ENCODE measurements at places on chromosomes 5 and 9.

GRCh38 chr9:72338631-72339030 lies 26.4 kb downstream of the ZFAND5 start:
- DNase-seq, result no peak

DNA sequence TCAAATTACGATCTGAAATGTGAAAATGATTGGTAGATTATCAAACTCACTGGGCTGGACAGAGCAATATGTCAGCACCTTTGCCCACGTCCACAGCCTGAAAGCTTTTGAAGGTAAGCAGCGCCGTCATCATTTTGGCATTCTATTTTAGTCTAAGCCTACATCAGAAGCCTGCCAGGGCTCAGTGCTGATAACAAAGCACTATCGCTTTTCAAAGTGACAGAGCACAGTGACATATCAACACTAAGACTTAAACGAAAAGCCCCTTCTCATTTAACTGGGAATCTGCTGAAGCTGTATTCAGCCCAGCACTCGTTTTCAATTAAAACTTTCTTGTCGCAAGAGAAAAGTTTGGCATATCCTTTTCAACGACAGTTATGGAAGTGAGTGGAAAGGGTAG lies 1076.3 kb downstream of the PTPRD start:
- no peak for DNase-seq

- no peak for DNase-seq
These were observed 36.7 kb downstream of the DMGDH start for GRCh38 chr5:79032782-79033181.

DNA sequence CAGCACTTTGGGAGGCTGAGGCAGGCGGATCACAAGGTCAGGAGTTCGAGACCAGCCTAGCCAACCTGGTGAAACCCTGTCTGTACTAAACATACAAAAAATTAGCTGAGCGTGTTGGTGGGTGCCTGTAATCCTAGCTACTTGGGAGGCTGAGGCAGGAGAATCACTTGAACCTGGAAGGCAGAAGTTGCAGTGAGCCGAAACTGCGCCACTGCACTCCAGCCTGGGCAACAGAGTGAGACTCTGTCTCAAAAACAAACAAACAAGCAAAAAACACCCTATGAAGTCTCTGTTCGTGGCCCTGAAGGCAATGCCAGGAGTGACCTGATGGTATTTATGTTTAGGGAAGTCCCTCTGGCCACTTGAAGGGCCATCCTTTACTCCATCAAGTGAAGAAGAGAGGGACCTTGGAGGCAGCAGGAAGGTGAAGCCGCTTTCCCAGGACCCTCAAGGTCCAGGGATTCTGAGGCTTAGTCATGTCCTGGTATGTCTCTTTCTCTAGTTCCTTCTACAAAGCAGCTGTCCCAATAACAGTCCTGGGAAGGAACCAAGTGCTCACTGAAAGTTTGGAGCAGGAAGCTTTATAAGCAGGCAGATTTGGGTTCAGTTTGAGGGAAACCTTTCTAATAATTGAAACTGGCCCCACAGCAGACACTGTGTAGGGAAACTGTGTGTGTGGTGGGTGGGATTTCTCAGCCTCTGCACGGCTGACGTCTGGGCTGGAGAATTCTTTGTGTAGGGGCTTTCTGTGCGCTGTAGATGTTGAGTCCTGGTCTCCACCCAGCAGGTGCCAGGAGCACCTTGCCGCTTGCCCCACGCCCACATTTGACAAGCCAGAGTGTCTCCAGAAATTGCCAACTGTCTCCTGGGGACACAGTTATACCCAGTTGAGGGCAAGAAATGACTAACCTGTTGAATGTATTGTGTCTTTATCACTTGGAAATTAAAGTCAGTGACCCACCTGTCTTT lies 12.5 kb downstream of the PHF2 start:
- no peak for DNase-seq

DNA sequence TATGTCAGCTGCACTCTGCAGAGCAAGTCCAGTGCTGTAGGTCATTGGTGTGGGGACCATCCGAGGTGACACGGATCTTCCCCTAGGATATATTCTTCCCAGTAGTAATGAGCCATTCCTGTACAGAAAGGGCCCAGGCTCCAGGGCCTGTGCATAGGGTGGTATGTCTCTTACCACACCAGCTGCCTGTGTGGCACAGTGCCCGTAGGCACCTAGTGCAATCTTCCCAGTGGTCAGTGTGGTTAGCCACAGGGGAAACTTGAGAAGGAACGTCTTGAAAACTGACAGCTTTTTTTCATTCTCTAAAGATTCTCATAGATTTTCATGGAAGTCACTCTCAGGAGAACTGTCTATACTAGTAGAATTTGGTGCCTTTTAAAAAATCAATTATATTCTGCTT lies 39.8 kb downstream of the CYSTM1 start:
- DNase-seq, result no peak

- DNase-seq, result no peak
These were observed 188.2 kb upstream of the SLC27A6 start for GRCh38 chr5:128777052-128777451.

GRCh38 chr9:107710546-107710945 lies 221.0 kb upstream of the KLF4 start:
- DNase-seq, result no peak

GRCh38 chr5:102843997-102844396 lies 88.9 kb downstream of the PAM start:
- DNase-seq, result no peak

DNA sequence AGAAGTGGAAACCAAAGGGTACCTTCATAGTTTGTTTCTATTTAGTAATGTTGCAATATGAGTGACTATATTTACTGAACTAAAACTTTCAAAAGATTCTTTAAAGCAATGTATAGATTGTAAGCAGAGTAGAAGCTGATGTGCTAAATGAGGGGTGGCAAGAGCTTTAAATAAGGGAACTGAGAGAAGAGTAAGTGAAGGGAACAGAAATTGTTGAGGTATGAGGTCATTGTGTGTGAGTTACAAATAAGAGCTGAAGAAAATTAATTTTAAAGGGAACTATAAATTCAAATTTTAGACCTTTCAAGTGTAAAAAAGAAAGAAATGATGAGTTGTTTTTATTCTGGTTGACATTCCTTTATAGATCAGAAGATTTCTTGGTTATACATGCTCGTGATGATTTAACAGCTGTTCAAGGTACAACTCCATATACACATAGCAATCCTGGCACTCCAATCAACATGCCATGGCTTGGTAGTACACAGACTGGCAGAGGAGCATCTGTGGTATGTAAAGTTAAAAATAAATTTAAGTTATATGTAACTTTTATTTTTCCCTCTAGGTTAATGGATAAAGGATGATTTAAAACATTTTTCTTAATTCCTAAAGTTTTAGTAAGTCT lies 135.1 kb upstream of the TNFAIP8 start:
- no peak for DNase-seq

DNA sequence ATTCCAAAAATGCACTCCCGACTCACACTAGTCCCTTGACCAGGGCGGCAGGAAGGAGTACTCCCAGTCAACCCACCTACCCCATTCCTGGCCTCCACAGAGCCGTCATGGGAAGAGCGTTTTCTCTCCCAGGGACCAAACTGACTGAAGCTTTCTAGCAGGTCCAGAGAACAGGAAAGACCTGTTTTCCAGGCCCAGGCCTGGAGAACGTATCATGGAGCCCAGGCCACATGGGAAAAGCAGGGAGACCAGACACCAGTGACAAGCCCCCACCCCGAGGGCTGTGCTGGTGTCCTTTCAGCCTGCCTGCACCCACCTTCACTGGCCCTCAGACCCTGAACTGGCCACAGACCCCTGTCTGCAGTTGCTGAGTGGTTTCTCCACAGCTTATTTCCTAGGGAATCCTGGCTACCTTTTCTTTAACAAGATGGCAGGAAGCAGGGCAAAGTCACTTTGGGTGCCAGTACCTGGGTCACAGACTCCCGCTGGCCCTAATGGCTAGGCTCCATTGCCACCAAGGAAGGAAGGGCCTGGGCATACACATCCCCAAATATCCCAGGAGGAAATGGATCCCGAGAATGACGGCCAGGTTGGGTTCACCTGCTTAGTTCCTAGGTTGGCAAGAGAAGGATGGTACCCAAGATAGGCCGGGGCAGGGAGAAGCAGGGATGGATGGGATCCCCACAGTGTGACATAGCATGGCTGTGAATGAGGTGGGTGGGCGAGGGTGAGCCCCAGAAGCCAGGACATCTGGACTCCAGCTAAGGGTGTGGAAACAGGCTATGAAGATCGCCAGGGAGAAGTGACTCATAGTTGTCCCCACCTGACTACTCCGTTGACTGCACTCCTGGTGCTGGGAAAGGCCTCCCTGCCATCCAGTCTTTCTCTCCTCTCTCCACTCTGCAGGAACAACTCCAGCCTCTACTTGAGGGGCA lies 12.2 kb downstream of the CCNI2 start:
- no peak for DNase-seq

GRCh38 chr5:90824436-90824835 lies 265.8 kb downstream of the ADGRV1 start:
- DNase-seq, result no peak

- DNase-seq, result no peak
These were observed 79.7 kb downstream of the TSPAN17 start for GRCh38 chr5:176726746-176727527.

DNA sequence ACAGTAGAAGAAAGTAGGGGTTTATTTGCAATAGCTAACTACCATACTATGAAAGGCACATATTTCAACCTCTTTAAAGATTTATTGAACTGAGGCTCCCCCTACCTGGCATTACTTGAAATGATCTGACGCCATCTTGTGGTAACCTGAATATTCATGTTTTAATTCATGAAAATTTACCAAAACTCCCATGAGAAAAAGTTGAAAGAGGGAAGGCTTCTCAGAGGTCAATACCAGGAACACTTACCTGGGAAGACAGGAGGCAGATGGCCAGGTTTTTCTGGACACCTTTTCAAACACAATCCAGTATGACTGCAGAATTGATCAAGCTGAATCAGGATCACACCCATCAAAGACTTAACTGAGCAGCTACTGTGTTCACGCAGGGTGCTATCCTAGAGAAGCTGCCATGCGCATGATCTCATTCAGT lies 9.4 kb downstream of the PRELID2 start:
- DNase-seq, result no peak

DNA sequence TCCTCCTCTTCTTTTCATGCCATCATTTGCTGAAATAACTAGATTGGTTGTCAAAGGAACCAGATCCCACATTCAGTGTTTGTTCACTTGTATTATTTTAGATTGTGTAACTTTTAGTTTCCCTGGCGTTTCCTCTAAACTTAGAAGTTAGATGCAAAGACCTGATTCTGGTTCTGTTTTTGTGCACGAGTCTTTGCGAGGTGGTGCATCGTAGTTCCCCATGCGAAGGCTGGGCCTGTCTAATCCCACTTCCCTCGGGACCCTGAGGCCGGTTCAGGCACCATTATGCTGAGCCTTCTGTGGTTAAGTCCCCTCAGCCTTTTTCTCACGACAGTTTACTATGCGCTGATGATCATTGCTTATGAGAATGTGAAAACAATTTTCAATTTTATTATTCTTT lies 219.1 kb upstream of the OTULINL start:
- DNase-seq, result no peak

- no peak for DNase-seq
These were observed 6.3 kb downstream of the ROR2 start for GRCh38 chr9:91943478-91944470.
